Cardiac muscle cell (in vitro differentiated cells and primary cell): ENCODE measurements at places on chromosomes 6 and 20.

DNA sequence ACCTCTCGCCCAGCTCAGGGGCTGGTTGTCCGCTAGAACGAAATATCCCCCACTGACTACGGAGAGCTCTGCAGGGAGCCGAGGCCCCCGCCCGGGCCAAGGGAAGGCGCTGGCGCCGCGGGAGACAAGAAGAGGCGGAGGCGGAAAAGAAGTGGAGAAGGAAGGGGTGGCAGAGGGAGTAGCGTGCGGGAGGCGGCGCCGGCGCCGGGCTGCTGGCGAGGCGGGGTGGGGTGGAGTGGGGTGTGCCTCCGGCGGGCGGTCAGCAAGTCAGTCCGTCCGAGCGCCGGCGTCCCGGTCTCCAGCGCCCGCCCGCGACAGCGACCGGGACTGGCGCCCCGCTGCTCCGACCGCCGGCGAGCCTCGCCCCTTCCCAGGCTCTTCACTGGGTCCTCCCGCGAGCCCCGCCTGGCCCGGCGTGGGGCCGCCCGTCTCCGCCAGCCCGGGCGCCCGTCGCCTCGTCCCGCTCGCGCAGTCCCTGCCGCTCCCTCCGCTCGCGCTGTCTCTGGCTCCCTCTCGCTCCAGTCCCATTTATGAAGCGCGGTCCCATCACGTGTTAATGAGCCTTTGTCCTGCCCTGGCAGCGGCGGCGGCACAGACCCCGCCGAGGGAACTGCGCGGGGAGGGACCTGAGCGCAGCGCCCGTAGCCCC, at the start of gene CNR1:
CNR1 (minus strand) TSS at position 504 of the 649 bp plus-strand sequence. CDS start 21,073 bp downstream, outside the sequence.
- peak; percentile 68 for DNase-seq

DNA sequence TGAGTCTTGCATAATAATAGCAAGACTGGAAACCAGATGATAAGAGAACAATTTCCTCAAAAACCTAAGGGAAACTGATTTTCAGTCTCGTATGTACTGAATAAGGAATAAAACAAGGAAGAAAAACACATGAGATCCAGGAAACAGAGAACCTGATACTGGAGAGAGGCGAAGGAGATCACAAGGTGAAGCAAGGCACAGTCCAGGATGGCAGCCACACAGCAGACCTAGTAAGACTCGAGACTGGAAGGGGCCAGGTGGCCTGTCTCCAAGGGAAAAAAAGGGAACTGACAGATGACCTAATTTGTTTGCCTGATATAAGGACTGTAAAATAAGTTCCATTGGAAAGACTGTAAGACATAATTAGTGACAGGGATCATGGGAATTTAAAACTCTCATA, 71.1 kb downstream of the TASP1 start:
- peak; percentile 59 for DNase-seq

GRCh38 chr20:41443691-41444090, 77.1 kb upstream of the EMILIN3 start:
- DNase-seq, result no peak

- no peak for DNase-seq
Measured at GRCh38 chr6:14822679-14823078, 423.2 kb upstream of the JARID2 start.

DNA sequence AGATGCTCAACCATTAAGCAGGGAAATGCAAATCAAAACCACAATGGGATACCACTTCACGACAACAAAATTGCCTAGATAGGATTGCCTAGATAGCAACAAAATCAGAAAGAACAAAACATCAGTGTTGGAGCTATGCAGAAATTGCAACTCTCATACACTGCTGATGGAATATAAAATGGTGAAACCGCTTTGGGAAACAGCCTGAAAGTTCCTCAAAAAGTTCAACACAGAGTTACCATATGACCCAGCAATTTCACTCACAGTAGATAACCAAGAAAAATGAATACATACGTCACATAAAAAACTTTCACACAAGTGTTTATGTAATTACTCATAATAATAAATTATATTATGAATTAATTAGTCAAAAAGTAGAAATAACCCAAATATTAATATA, 78.3 kb downstream of the MAFB start:
- DNase-seq, result no peak

- DNase-seq, result no peak
Measured at GRCh38 chr6:43789447-43789846, 19.4 kb downstream of the VEGFA start.

- DNase-seq, result no peak
Measured at GRCh38 chr6:378958-379409, 12.6 kb upstream of the IRF4 start.

GRCh38 chr20:22544462-22544861, 39.9 kb downstream of the FOXA2 start:
- no peak for DNase-seq

DNA sequence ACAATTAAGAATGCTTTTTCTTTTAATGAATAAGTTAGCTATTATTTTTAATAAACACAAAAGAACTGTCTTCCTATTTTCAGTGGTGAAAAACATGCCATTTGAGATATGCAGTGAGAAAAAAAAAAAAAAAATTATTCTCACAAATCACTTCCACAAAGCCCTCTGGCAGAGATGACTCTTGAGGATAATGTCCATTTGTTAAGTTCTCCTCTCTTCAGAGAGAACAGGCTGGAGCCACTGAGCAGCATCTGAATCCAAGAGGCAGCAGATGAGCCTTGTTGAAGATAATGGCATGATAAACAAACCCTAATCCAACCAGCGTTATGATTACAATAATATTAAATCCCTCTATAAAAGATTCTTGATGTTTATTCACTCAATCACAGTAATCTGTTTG, 105.0 kb downstream of the PTPRK start:
- DNase-seq, result no peak

GRCh38 chr20:48003021-48003420, 217.7 kb upstream of the SULF2 start:
- DNase-seq, result no peak

DNA sequence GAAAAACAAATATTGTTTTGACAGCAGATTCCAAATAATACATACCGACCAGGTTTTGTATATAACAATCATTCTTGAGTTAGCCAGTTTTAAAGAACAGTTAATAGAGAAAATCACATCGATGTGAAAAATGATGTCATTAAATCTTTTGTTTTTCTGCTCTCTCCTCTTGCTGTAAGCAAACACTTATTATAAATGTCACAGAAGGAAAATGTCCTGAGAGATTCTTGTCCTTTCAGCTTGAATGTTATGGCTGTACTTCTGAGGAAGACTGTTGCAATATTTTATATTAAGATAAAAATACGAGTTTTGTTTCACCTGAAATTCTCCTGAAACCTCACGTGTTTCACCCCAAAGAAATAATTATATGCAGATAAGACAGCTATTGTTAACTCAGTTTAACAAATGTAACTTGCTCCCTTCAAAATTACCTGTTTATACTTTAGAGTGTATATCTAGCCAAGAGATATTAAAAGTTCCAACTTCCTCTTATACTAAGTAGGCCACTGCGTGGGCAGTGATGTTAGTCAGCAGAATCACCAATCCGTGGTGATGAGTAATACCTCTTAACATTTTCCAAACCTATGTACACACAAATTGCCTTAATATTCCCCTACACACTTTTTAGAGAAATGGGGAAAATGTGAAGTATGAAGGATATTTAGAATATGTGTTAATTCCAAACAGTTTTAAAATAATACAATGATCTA, 1111.4 kb upstream of the CITED2 start:
- no peak for DNase-seq

DNA sequence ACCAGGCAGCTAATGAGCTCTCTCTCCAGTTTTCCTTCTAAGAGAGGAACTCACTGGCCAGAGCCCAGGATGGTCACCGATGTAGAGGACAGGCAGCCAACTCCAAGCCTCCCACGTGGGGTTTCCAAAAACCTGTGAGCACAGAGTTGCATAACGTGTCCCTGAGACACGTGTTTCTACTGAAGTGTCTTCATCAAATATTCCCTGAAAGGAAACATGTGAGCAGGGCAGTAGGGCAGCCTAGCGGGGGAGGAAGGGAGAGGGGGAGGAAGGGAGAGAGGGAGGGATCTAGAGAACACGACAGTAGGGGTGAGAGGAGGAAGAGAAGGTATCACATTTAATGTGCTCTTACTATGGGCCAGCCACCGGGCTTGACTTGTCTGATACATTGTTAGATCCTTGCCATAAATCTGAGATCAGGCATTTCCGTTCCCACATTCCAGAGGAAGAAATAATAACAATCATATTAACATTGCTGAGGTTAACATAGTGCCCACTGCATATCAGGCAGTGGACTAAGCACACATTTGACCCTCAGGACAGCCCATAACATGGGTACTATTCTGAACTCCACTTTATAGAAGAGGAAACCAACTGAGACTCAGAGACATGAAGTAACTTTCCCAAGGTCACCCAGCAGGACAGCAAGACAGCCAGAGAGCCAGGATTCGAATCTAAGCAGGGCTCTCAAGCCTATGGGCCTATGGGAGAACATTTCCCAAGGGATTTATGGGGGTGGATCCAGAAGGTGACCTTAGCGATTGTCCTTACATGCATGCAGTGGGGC, 4.5 kb upstream of the SYS1 start:
- DNase-seq, result peak; percentile 93

DNA sequence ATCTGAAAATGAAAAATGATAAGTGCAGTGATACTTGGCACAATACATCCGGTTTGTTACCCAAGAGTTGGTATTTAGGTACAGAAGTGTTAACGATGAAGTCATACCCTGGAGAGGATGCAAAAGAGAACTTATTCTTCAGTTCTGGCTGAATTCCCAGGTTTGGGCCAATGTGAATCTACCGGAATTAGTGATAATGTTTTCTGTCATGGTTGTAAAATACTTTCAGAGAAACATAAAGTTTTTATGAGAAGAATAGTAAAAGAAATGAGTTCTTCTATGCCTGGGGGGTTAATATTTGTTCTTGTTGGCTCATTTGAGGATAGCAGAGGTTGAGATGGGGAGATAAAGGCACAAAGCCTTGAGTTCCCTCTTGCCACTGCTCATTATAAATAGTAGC, 509.9 kb upstream of the POU3F2 start:
- DNase-seq, result no peak

- no peak for DNase-seq
Measured at GRCh38 chr20:58436868-58437645, 48.0 kb downstream of the VAPB start.

GRCh38 chr6:54083287-54083686, 28.0 kb upstream of the MLIP start:
- DNase-seq, result no peak

GRCh38 chr6:3202999-3203696, 24.3 kb downstream of the TUBB2B start:
- DNase-seq, result no peak

DNA sequence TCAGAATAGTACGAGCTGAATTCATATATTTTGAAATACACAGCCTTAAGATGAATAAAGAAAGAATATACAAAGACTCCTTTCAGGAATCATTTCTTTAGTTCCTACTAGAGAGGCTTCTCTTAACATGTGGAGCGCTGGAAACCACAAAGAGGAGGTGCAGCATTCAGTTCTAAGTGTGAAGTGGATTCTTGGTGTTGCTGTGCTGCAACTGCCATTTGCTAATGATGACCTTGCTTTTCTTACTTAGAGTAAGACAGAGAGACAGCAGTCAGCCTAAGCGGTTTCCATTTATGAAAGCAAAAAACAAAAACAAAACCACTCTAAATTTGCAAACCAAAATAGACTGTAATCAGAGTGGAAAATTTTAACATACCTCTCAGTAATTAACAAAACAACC, 629.0 kb downstream of the EPHA7 start:
- peak; percentile 8 for DNase-seq

- DNase-seq, result peak; percentile 7
Measured at GRCh38 chr6:129709196-129709768, 695 bp downstream of the ARHGAP18 start.

GRCh38 chr6:46016063-46016608, 476 bp upstream of the CLIC5 start:
- DNase-seq, result no peak

DNA sequence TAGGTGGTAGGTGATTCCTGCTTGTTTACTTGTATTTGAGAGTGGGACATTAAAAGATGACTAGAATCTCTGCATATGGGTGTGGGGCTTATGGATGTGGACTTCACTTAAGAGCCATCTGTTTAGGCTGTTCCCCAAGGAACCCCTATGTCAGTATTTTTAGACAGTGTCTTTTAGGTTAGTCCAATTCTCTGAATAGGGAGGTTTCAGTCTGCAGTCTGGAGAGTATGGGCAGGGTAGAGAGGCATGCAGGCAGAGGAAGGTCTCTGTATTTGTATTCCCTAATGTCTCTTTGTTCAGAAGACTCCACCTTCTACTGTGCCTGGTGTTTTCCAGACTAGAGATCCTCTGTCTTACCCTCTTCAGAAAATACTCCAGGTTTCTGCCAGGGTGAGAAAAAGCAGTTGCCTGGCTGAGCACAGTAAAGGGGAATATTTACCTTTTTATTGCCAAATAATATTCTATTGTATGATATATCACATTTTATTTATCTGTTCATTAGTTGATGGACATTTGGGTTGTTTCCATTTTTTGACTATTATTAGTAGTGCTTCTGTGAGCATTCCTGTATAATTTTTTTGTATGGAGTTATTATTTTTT, 19.1 kb downstream of the SLX4IP start:
- DNase-seq, result no peak

DNA sequence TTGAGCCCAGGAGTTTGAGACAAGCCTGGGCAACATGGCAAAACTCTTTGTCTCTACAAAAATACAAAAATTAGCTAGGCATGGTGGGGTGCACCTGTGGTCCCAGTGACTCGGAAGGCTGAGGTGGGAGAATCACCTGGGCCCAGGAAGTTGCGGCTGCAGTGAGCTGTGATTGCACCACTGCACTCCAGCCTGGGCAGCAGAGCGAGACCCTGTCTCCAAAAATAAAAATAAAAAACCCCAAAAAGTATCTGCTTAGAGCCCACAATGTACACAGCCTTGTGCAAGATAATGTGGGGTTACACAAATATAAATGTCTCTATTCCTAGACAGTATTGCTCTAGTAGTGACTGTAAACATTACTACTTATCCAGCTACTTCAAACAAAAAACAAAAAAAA, 5.9 kb downstream of the ESF1 start:
- DNase-seq, result no peak

DNA sequence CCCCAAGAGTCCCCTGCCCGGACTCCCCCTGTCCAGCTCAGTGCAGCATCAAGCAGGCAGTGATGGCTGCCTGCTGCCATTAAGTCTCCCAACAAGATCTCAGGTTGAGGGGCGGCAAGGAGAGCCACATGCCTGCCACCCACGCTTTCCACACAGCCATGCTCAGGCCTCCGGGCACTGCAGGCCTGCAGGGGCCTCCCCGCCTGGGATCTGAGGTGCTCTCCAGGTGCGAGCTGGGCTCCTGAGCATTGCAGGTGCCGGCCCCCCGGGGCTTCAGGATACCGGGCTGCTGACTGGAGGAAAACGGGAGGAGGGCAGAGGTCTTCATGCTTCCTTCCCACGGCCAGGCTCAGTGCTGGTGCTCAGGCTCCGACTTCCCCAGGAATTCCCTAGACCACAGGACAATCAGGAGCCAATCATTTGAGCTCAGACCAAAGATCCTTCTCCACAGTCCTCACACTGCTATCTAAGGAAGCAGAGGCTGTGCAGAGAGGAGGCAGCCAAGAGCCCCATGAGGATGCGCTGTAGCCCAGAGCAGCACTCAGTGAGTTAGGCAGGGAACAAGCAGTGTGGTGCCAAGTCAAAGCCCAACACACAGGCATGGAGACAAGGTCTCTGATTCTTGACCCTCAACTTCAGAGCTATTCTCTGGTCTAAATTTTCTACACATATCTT, 52.7 kb downstream of the PYGB start:
- no peak for DNase-seq
